Activated CD4-positive, alpha-beta T cell treated with anti-CD3 and anti-CD28 coated beads, Interleukin-2, amount 10 ng/mL, durations not matched to agents 24 days and 14 days (primary cell): ENCODE measurements at places on chromosomes 3 and 15. TPM values are rescaled to one million over a fixed set of nuclear protein-coding genes. Genes with fewer than 3 reads are reported as not detected.

Gene HIGD2B
- total RNA-seq = not detected in 2 replicates

DNA sequence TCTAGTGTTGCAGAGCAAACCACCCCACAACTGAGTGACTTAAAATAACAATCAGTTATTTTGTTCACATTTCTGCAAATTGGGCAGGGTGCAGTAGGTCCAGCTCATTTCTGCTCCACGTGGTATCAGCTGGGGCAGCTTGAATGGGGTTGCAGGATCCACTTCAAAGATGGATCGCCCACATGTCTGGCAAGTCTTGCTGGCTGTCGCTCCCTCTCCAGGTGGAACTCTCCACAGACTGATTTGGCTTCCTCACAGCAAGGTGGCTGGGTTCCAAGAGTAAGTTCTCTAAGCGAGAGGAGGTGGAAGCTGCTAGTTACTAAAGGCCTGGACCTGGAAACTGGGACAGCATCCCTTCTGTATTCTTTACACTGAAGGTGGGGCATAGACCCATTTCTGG, 213.3 kb downstream of the SLC9A9 start:
- H3K4me3 ChIP-seq = no peak overlapping the region
- H3K27ac ChIP-seq = no peak overlapping the region
- no peak for DNase-seq
- H3K27me3 ChIP-seq = no peaks in the 10 kb centered on the region

- no peak for DNase-seq
- H3K4me1 ChIP-seq = no peaks in the 10 kb centered on the region
- no peak overlapping the region for H3K27ac ChIP-seq
- H3K36me3 ChIP-seq = no peaks in the 10 kb centered on the region
Observed at GRCh38 chr15:101599091-101599490, 53.1 kb downstream of the TM2D3 start.

DNA sequence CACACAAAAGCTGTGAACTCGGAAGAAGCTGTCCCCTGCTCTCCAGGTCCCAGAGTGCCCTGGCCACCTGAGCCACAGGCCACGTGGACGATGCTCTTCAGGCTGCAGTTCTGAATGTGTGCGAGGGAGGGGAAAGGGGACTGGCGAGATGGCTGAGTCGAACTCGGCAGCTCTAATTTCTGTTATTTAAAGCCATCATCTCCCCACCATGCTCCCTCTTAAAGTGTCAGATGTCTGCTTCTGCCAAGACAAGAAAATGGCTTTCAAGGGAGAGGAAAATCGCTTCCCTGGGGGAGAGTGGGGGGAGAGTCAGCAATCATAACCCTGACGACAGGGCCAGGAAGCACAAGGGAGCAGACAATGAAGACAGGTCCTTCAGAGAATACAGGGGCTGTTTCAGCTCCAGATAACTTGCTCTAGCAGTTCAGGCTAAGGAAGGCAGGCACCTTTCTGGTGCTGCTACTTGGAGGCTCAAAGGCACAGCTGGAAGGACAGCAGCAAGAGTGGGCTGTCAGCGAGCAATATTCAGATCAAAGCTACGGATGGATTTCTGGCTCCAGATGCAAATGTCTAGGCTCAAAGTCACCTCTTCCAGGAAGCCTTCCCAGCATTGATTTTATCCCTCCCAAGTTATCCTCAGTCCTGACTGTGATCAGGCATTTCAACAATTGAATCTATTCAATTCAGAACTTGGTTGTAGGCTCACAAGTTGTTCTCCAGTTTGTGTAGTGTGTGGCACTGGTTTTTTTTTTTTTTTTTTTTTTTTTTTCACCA, 15.5 kb upstream of the CCDC33 start:
- no peaks in the 10 kb centered on the region for H3K4me1 ChIP-seq
- no peak overlapping the region for H3K4me3 ChIP-seq
- peaks cover 32% of the 10 kb centered on the region for H3K27me3 ChIP-seq
- H3K27ac ChIP-seq = no peak overlapping the region
- no peak for DNase-seq
